ENCODE measurements at places on chromosomes 4 and X. TPM values are rescaled to one million over a fixed set of nuclear protein-coding genes. Genes with fewer than 3 reads are reported as not detected.

Gene MAGEA8
- not detected for total RNA-seq

- peaks cover 54% of the 10 kb centered on the region for H3K27me3 ChIP-seq
- H3K27ac ChIP-seq: no peak overlapping the region
- peak overlapping the region; percentile 74 for H3K4me3 ChIP-seq
- no peak for DNase-seq
These were observed 1.0 kb upstream of the SNCA start for GRCh38 chr4:89837993-89838390.

GRCh38 chrX:15816886-15817285, 26.6 kb downstream of the ZRSR2 start:
- no peak overlapping the region for H3K4me3 ChIP-seq
- H3K27ac ChIP-seq: peak overlapping the region; percentile 79
- peaks cover 55% of the 10 kb centered on the region for H3K36me3 ChIP-seq
- peak; percentile 61 for DNase-seq

DNA sequence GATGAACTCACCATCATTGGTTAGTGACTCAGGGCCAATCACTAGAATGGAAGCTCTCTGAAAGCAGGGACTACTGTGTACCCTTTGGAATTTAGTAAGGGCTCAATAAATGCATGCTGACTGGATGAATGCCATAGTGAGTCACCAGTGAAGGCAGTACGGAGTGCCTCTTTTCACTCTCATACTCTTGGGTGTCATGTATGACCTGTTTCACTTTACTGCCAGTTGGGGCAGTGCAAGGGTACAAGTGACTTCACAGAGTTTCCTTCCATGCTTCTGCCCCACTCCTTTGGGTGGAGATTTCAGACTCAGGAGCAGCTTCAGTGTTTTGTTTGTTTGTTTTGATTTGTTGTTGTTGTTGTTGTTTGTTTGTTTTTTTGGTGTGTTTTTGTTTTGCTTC, 57.7 kb downstream of the SOX3 start:
- no peaks in the 10 kb centered on the region for H3K36me3 ChIP-seq
- no peaks in the 10 kb centered on the region for H3K27me3 ChIP-seq
- H3K27ac ChIP-seq: no peak overlapping the region
- H3K4me1 ChIP-seq: no peaks in the 10 kb centered on the region
- DNase-seq: no peak
- no peak overlapping the region for H3K4me3 ChIP-seq

Gene C4orf50
- 1.0 TPM for total RNA-seq

Gene FREM3
- total RNA-seq: not detected

- H3K4me3 ChIP-seq: no peak overlapping the region
- no peak overlapping the region for H3K27ac ChIP-seq
- DNase-seq: no peak
These were observed 348.7 kb downstream of the MAPK10 start for GRCh38 chr4:86011117-86011516.

Gene USP51
- 0.78 TPM for total RNA-seq

Gene CSN2
- not detected for total RNA-seq

- no peaks in the 10 kb centered on the region for H3K4me1 ChIP-seq
- no peak overlapping the region for H3K4me3 ChIP-seq
- peaks cover 25% of the 10 kb centered on the region for H3K27me3 ChIP-seq
- H3K27ac ChIP-seq: no peak overlapping the region
These were observed 748 bp downstream of the ATP2B3 start for GRCh38 chrX:153517946-153518834.

Gene GLOD5
- total RNA-seq: not detected

Gene P2RY4
- total RNA-seq: 0.35 TPM

DNA sequence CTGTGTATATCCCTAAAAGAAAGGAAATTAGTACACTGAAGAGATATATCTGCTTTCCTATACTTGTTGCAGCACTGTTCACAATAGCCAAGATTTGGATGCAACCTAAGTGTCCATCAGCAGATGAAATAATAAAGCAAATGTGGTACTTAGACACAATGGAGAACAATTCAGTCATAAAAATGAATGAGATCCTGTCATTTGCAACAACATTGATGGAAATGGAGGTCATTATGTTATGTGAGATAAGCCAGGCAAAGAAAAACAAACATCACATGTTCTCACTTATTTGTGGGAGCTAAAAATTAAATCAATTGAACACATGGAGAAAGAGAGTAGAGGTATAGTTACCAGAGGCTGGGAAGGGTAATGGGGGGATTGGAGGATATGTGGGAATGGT, 611.9 kb downstream of the STPG2 start:
- DNase-seq: no peak
- H3K27me3 ChIP-seq: no peaks in the 10 kb centered on the region
- no peak overlapping the region for H3K27ac ChIP-seq
- no peaks in the 10 kb centered on the region for H3K36me3 ChIP-seq

Gene SPANXB1
- total RNA-seq: not detected

- H3K27ac ChIP-seq: no peak overlapping the region
- H3K4me3 ChIP-seq: no peak overlapping the region
- no peaks in the 10 kb centered on the region for H3K4me1 ChIP-seq
- H3K36me3 ChIP-seq: no peaks in the 10 kb centered on the region
- H3K27me3 ChIP-seq: no peaks in the 10 kb centered on the region
These were observed 2550.2 kb downstream of the PCDH7 start for GRCh38 chr4:33270403-33270802.

GRCh38 chr4:26055855-26056254, 141.8 kb downstream of the SMIM20 start:
- DNase-seq: no peak
- no peak overlapping the region for H3K4me3 ChIP-seq
- peaks cover 24% of the 10 kb centered on the region for H3K4me1 ChIP-seq
- H3K27ac ChIP-seq: no peak overlapping the region
- no peaks in the 10 kb centered on the region for H3K36me3 ChIP-seq
- peaks cover 1% of the 10 kb centered on the region for H3K27me3 ChIP-seq

- H3K27me3 ChIP-seq: no peaks in the 10 kb centered on the region
- H3K27ac ChIP-seq: peak overlapping the region; percentile 10
- no peak for DNase-seq
- no peak overlapping the region for H3K4me3 ChIP-seq
- H3K4me1 ChIP-seq: peaks cover 17% of the 10 kb centered on the region
These were observed 86.0 kb downstream of the LRP2BP start for GRCh38 chr4:185309770-185310169.

GRCh38 chr4:95603393-95603792, 54.6 kb upstream of the UNC5C start:
- no peak overlapping the region for H3K4me3 ChIP-seq
- peaks cover 3% of the 10 kb centered on the region for H3K27me3 ChIP-seq
- H3K27ac ChIP-seq: no peak overlapping the region
- no peak for DNase-seq

DNA sequence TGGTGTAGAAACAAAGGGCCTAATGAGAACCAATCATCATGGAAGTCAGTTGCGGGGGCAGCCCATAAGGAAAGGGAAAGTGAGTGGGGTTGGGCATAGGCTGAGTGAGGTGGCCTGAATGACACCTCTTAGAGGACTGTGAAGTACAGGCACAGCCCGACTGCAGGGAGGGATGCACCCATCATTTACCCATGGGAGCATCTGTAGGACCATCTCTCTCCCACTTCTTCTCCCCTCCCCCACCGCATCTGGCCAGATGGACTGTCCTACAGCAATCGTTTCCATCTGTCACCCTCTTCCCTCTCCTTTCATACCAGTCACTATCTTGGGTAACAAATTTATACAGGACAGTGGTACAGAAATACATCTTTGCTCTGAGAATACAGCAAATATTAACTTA, 4.2 kb downstream of the STBD1 start:
- H3K36me3 ChIP-seq: peaks cover 15% of the 10 kb centered on the region
- peaks cover 10% of the 10 kb centered on the region for H3K4me1 ChIP-seq
- H3K27ac ChIP-seq: no peak overlapping the region

DNA sequence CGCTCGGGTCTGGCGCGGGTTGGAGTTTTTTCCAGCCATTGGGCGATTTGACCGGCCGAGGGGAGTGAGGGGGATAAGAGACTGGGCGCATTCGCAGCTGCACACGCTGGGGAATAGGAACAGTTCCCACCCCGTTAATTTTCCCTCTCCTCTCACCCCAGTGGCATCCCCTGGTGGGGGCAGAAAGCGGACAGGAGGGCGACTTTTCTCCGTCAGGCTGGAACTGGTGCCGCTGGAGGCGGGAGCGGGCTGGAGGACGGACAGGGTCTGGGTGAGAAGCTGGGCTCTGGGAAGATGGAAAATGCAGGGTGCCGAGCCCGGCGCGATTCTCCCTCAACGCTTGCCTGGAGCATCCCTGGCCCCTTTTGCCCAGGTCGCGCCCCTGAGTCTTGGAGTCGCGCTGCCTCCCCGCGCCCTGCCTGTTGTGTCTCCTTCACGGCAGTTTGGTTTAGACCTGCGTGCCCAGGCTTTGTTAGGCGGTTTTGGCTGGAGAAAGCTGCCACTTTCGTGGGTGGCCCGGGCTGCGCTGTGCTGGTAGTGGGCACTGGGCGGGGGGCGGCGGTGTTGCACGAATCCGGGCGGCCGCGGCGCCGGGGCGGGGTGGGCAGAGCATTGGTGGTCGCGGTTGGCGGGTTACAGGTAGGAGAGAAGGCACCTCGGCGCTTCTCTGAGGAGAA, 2.0 kb downstream of the ADGRL3 start:
- peaks cover 3% of the 10 kb centered on the region for H3K36me3 ChIP-seq
- H3K27me3 ChIP-seq: peaks cover 48% of the 10 kb centered on the region
- peaks cover 1% of the 10 kb centered on the region for H3K4me1 ChIP-seq
- H3K27ac ChIP-seq: no peak overlapping the region

- H3K4me1 ChIP-seq: no peaks in the 10 kb centered on the region
- no peaks in the 10 kb centered on the region for H3K36me3 ChIP-seq
- H3K27ac ChIP-seq: no peak overlapping the region
- H3K27me3 ChIP-seq: peaks cover 8% of the 10 kb centered on the region
These were observed 1.3 kb upstream of the ADH7 start for GRCh38 chr4:99436462-99436861.

GRCh38 chr4:8688908-8689445, 96.4 kb downstream of the CPZ start:
- H3K4me1 ChIP-seq: no peaks in the 10 kb centered on the region
- H3K27me3 ChIP-seq: no peaks in the 10 kb centered on the region
- H3K27ac ChIP-seq: no peak overlapping the region
- DNase-seq: no peak
- H3K36me3 ChIP-seq: no peaks in the 10 kb centered on the region

- H3K27ac ChIP-seq: peak overlapping the region; percentile 92
- H3K27me3 ChIP-seq: no peaks in the 10 kb centered on the region
- H3K36me3 ChIP-seq: no peaks in the 10 kb centered on the region
- H3K4me3 ChIP-seq: peak overlapping the region; percentile 79
These were observed 1.5 kb upstream of the MAOA start for GRCh38 chrX:43654431-43655150.

Gene SSX2
- not detected for total RNA-seq

DNA sequence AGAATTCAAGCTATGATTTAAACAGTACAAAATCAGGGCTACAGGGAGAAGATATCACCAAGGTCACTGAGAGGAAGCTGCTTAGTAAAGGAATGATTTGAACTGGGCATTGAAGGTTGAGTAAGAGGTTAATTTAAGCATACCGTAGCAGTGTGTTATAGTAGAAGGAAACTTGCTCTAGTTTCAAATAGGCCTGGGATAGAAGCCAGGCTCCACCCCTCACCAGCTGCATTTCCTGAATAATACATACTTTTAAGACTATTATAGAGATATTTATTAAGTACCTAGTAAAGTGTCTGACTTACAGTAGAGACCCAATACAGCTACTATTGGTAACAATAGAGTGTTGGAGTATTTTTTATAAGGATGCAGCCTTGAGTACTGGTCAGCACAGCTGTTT, 118.0 kb upstream of the GLRA2 start:
- H3K27ac ChIP-seq: no peak overlapping the region
- no peak overlapping the region for H3K4me3 ChIP-seq
- H3K36me3 ChIP-seq: no peaks in the 10 kb centered on the region

GRCh38 chrX:107050195-107050709, 50.2 kb upstream of the MORC4 start:
- no peak overlapping the region for H3K27ac ChIP-seq
- no peak overlapping the region for H3K4me3 ChIP-seq
- no peaks in the 10 kb centered on the region for H3K36me3 ChIP-seq
- DNase-seq: no peak

DNA sequence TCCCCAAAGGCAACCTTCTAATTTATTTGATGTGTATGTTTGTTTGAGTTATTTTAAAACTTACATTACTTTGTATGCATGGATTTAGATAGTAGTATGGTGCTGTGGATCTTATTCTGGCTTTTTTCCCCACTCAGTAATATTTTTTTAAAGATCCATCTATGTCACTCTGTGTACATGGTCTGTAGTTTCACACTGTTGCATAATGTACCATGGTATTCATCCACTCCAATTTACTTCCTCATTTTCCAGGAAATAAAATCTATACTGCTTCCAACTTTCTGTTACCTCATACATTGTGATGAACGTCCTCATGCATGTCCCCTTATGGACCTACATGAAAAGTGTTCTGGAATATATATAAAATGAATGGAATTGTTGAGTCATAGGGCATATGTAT, 17.6 kb downstream of the ARMCX2 start:
- H3K4me1 ChIP-seq: no peaks in the 10 kb centered on the region
- DNase-seq: no peak
- H3K27me3 ChIP-seq: no peaks in the 10 kb centered on the region
- H3K27ac ChIP-seq: no peak overlapping the region

Gene STPG2
- total RNA-seq: not detected

Gene HAND2
- not detected for total RNA-seq

GRCh38 chrX:4936315-4936714, 1222.9 kb upstream of the PRKX start:
- no peaks in the 10 kb centered on the region for H3K36me3 ChIP-seq
- no peaks in the 10 kb centered on the region for H3K4me1 ChIP-seq
- H3K27ac ChIP-seq: no peak overlapping the region
- no peak for DNase-seq
- no peak overlapping the region for H3K4me3 ChIP-seq
- no peaks in the 10 kb centered on the region for H3K27me3 ChIP-seq

- H3K4me1 ChIP-seq: no peaks in the 10 kb centered on the region
- no peaks in the 10 kb centered on the region for H3K27me3 ChIP-seq
- H3K4me3 ChIP-seq: no peak overlapping the region
- H3K36me3 ChIP-seq: no peaks in the 10 kb centered on the region
- H3K27ac ChIP-seq: no peak overlapping the region
These were observed 58.5 kb downstream of the ADGRA3 start for GRCh38 chr4:22457348-22457747.

DNA sequence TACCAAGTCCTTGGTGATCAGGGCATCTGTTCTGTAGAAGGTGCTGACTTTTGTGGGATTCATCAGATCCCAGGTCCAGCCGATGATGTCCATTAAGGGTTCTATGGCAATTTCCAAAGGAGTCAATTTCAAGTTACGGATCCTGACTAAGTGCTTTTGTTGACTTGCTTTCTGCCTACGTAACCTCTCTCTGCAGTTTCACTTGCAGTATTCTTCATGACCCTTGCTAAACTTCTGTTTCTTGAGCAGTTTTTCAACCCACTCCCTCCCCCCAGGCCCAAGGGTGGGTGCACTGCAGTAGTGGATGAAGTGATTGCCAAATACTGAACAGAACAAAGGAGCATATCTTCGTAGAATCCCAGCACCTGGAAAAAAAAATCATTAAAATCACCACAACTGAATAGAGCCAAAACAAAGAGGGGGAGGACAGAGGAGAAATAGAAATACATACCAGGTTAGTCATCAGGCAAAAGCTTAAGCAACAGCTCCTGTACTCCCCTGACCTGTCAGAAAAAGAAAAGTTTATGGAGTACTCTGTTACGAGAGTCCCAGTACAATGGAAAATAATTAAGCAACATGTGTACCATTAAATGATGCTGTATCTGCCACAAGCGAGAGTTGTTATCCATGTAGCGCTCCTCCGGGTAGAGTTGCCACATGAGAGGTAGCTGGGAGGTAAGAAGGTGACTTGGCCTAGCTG, 5.8 kb downstream of the CMC4 start:
- peaks cover 36% of the 10 kb centered on the region for H3K4me1 ChIP-seq
- no peaks in the 10 kb centered on the region for H3K27me3 ChIP-seq
- no peak overlapping the region for H3K4me3 ChIP-seq
- H3K27ac ChIP-seq: no peak overlapping the region

- H3K27me3 ChIP-seq: no peaks in the 10 kb centered on the region
- DNase-seq: no peak
- no peak overlapping the region for H3K27ac ChIP-seq
- no peaks in the 10 kb centered on the region for H3K4me1 ChIP-seq
- H3K4me3 ChIP-seq: no peak overlapping the region
These were observed 23.8 kb downstream of the TACC3 start for GRCh38 chr4:1745165-1745564.
